ENCODE measurements at places on chromosomes 11 and 22.
A peak's percentile ranks its signal among the peaks of the same experiment; 100 is the strongest.

DNA sequence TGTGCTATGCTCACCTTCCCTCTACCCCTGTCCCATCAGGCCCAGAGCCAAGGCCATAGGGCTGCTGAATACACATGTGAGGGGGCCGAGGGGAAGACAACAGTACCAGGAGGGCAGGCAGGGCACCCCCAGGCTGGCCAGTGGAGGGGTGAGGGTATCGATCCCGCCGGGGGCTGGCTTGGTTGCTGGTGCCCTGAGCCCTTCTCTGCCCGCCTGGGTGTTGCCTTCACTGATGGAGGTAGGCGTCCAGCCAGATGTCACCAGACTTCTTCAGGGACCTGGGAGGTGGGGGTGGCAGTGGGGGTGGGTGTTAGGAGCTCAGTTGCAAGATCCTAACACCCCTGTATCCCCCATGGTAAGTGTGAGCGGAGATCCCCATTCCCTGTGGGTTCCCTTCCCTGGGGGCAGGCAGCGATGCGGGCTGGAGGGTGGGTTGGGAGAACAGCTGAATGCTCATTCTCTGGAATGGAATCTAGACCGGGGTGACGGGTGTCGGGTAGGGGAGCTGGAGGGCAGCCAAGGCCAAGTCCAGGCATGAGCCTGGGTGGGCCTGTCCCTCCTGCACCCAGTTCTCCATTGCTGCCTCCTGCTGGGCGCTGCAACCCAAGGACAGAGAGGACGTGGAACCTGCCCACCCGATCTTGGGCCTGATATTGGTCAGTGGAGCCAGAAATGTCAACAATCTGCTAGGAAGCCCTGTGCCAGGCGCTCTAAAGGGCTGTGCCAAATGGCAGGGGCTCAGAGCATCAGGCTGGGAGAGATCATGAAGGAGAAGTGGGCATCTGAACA is 17.6 kb downstream of the FADS3 start:
- DNase-seq, result no peak

DNA sequence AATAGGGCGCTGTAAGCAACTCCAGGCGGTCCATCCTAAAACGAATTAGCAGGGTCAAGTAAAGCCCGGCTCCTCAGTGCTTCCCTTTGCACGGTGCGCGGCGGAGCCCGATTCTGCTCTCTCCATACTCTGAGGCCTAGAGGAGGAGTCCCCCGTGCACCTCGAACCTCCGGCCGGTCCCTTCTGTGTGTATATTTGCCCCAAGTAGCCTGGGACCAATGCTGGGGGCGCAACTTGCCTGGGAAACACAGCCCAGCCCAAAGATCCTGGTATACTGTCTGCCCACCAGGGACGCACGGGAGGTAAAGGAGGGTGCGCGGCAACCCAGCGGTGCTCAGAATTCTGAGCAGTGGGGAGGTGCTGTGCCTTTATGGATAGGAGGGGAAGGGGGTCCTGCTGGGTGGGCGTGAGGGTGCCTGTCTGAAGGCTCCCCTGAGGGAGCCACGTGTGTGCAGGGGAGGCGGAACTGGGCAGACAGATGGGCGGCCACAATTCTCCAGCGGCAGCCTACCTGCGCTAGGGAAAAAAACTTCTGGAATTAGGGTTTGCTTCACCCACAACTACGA is 4.8 kb upstream of the TBX1 start:
- no peak for DNase-seq

DNA sequence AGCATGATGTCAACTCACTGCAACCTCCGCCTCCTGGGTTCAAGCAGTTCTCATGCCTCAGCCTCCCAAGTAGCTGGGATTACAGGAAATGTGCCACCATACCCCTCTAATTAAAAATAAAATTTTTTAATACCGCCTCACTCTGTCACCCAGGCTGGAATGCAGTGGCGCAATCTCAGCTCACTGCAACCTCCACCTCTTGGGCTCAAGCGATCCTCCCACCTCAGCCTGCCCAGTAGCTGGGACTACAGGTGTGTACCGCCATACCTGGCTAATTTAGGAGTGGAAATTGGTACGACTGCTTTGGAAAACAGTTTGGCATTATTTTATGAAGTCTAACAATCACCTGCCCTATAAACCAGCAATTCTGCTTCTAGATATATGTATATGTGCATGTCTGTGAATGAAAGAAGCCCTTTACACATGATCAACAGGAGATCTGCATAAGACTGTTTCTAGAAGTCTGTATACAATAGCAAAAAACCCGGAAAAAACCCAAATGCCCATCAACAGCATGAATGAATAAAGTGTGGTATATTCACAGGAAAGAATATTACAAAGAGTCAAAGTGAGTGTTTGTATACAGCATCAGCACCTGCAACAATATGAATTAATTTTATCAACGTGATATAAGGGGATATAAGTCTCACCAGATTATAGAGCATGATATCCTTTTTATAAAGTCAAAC is 16.0 kb downstream of the SLC35F2 start:
- DNase-seq, result peak; percentile 61

DNA sequence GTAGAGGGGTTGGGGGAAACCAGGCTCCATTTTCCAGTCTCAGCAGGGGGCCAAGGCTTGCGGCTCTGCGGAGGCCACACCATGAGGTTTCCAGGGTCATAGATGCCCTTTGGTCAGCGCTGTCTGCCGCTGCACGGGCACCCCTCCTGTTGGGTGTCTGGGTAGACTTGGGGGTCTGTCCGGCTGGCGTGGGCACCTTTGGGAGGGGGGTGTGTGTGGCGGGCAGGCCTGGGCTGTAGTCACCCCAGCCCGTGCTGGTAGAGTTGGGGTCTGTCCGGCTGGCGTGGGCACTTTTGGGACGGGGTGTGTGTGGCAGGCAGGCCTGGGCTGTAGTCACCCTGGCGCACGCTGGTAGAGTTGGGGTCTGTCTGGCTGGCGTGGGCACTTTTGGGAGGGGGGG is 18.6 kb downstream of the LSP1 start:
- DNase-seq, result no peak

GRCh38 chr11:70397983-70398833 is at the start of gene CTTN:
TSS of gene CTTN (plus strand) at chr11:70398529. CDS start at chr11:70407298, 8,769 bp downstream.
- peak; percentile 26 for DNase-seq

DNA sequence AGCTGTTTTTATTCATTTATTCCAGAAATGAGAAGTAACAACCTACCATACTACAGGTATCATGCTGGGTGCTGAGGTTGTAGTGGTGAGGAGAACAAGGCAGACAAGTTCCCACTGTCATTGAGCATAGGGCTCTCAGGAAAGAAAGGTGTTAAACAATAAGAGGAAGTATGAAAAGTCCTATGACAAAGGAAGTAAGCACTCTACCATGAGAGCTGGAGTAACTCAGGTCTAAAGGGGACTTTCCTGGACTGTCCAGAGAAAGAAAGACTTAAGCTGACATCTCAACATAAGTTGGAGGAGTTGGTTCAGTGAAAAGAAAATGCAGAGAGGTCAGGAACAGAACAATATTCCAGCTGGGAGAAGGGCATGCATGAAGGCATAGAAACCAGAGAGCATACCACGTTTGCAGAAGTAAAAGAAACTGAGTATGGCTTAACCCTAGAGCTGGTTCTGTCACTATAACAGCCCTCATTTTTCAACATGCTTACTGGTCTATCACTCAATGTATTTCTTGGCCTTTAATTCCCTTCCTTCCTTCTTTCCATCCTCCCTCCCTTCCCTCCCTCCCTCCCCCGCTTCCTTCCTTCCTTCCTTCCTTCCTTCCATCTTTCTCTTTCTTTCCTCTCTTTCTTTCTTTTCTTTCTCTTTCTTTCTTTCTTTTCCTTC is 137.8 kb upstream of the BDNF start:
- no peak for DNase-seq

- no peak for DNase-seq
Measured at GRCh38 chr11:128594226-128594625, 6.9 kb upstream of the ETS1 start.

DNA sequence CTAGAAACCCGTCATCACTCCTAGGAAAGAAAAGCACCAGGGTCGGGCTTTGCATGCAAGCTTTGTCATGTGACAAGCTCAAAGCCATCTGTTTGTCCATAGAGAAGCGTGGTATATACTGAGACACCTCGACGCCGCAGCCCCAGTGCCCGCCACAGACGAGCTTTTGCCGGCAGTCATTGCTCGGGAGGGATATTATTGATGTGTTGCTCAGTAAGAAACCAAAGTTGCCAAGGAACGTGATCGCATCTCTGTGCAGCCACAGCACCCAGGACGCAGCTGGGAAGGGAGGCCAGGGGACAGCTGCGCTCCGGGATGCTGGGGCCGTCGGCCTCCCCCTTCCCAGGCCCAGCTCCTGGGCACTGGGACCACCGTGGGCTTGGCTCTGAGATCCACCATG is 89.5 kb upstream of the KCNQ1OT1 start:
- DNase-seq, result no peak

- no peak for DNase-seq
Measured at GRCh38 chr11:2168286-2169004, 3.2 kb downstream of the TH start.

DNA sequence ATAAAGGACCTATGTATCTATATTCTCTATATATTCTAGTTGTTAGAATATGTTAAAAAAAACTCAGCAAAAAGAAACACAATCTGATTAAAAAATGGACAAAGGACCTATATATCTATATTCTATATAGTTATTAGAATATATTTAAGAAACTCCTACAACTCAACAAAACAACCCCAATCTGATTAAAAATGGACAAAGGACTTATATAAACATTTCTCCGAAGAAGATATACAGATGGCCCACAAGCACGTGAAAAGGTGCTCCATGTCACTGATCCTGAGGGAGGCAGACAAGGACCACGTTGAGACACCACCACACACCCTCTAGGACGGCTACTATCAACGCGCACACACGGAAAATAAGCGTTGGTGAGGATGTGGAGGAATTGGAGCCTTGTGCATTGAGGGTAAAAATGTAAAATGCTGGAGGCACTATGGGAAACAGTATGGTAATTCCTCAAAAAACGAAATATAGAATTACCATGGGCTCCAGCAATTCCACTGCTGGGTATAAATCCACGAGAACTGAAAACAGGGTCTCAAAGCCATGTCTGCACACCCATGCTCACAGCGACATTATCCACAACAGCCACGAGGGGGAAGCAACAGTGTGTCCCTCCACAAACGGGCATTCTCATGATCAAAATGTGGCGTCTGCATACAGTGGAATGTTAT is 22.7 kb downstream of the YPEL1 start:
- peak; percentile 45 for DNase-seq

- DNase-seq, result no peak
Measured at GRCh38 chr11:67269401-67270255, 3.4 kb downstream of the GRK2 start.
